Mammary epithelial cell (primary cell): ENCODE measurements at places on chromosomes 7 and 10. TPM values are rescaled to one million over a fixed set of nuclear protein-coding genes. Genes with fewer than 3 reads are reported as not detected.

GRCh38 chr10:29534590-29534989 lies 100.2 kb downstream of the SVIL start:
- no peak for DNase-seq

- DNase-seq: no peak
These were observed 41.4 kb downstream of the STAM start for GRCh38 chr10:17685233-17685840.

GRCh38 chr10:21757185-21757901 lies 223.3 kb downstream of the MLLT10 start:
- DNase-seq: no peak

DNA sequence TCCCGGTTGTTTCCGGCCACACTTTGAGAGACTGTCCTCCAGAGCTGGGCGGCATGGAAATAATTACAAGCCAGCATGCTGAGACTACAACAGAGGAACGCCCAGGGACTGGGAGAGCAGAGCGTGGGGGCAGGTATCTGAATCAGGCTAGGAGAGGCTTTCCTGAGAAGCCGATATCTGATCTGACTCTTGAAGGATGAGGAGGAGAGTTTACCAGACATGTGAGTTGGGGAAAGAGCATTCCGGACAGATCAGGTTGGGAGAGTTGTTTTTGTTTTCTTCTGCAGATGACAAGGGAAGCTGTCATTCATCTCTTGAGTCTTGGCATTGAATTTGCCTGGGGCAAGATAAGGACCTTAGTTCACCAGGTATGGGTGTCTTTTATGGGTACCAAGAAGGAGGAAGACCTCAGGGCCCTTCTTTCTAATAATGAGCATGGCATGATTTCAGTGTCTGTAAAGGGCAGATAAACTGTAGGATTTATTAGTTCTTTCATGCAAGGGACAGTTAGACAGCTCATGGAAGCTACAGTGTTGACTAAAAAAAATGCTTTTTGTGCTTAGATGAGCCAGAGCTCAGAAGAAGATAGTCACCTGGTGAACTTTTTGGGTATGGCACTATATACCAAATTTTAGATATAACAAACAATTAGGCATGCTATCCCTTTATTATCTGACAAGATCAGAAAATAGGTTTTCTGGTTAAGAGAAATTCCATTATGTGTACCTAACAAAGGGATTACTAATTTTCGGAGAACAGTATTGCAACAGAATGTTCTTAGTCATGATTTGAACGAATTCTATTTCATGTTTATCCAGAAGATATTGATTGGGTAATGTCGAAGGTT lies 36.2 kb downstream of the WBP1L start:
- DNase-seq: peak; percentile 83

DNA sequence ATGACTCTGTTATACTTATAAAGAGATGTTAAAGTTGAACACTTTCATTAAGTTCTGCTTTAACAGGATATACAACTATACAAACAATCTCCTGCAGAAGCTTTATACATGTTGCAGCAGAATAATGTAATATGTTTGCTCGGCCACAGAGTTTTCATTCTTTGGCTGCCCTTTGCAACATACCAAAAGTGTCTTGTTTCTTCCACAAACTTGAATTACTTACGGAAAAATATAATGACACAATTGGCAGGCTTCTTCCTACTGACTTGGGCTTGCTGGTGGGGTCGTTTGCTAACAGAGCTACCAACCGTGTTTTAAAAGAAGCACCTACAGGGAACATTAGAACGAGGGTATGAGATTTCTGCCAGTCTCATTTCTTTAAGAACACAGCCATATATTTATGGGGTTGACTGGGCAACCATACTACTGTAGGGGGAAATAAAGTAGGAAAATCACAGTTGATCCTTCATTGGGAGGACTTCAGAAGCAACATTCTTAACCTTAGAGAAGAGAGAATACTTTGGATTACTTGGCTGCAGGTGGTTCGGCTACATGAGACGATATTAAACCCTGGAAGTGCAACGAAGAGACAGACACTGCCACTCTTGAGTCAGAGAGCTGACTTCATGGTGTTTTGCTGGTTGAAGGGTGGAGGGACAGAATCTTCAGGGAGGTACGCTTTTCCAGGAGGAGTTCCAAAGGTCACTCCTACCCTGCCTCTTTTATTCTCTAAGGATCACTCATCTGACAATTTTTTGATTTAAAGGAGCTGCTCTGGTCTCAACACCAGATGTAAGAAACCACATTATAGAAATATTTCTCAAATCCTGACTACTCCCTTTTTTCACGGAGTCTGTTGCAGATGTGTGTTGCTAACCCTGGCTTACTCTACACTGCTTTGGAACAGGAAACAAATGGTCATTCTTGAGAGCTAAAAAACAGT lies 123.9 kb downstream of the SEMA3C start:
- DNase-seq: no peak

GRCh38 chr10:85524001-85524666 lies 842.5 kb downstream of the GRID1 start:
- no peak for DNase-seq

- no peak for DNase-seq
These were observed 13.6 kb downstream of the LOXL4 start for GRCh38 chr10:98254234-98254974.

DNA sequence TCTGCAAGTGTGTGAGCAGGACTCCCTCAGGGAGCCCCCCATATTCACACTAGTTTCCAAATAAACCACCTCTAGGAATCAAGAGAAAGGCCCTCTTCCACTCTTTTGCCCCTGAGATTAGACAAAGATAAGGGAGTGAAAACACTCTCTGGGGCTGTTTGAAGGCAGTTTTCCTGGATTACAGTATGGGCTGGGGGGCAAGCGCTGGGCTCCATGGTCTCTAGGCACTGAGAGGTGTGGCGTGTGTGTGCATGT lies 1.0 kb downstream of the AQP1 start:
- DNase-seq: no peak

GRCh38 chr10:10542477-10542876 lies 475.2 kb upstream of the CELF2 start:
- DNase-seq: no peak

- peak; percentile 36 for DNase-seq
These were observed 24.0 kb upstream of the KMT2C start for GRCh38 chr7:152459724-152460251.

DNA sequence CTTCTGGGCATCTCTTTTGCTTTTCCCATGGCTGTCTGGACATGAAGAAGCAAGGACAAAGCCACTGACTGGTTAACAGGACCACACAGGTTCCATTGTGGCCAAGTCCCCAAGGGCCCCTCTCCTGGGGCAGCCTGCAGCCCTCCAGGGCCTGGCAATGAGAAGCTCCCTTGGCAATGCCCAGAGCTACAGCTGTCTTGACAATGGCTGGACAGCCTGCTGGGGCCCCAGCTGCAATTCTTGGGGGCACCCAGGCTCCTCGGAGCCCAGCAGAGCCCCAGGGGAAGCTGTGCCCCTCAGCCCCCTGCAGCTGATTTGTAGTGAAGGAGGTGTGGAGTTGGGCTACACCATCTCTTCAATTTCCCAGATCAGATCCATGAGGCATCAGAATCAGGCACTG lies 384.9 kb upstream of the PODXL start:
- DNase-seq: no peak

DNA sequence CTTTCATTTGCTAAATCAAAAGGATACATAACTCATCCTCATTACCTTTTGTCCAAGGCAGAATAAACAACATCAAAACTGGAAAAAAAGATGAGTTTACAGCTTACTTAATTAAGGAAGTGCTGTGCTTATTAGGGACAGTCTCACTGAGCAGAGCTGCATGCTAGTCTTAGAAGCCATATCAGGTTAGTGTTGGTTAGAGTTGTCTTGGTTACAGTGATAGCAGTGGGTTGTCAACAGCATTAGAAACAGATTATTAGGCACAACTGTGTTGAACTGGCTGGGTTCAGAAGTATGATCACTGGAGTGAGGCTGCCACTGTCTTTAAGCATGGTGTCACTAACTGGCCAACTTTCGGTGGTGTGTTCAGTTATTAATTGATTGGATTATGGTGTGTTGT lies 503.9 kb upstream of the IGFBP3 start:
- DNase-seq: no peak

- no peak for DNase-seq
These were observed 20.2 kb upstream of the SPDYE1 start for GRCh38 chr7:43977525-43977924.

Gene ABHD11
- 13.5 and 23.6 TPM in 2 replicates for total RNA-seq

Gene LRRC17
- 0.43 and 0.47 TPM in 2 replicates for total RNA-seq
